Activated T-helper 2 cell treated with anti-CD3 and anti-CD28 coated beads, Interferon-gamma antibody, Interleukin-2, Interleukin-4, amounts not matched to agents 10 μg/mL and 5 μg/mL and 100 μg/mL, durations not matched to agents 14 hours and 24 hours and 36 hours (primary cell): ENCODE measurements at places on chromosomes 1 and 21. TPM values are rescaled to one million over a fixed set of nuclear protein-coding genes. Genes with fewer than 3 reads are reported as not detected.

- H3K4me3 ChIP-seq: no peak overlapping the region
- no peaks in the 10 kb centered on the region for H3K27me3 ChIP-seq
These were observed 51.1 kb downstream of the SKI start for GRCh38 chr1:2279210-2279639.

The SLC2A5 gene
- total RNA-seq: not detected in 2 replicates

The MMEL1 gene
- 0.73 and 1.2 TPM in 2 replicates for total RNA-seq

GRCh38 chr1:190429932-190430331, 47.7 kb downstream of the BRINP3 start:
- DNase-seq: no peak
- no peak overlapping the region for H3K4me3 ChIP-seq
- no peaks in the 10 kb centered on the region for H3K27me3 ChIP-seq
- no peak overlapping the region for H3K27ac ChIP-seq
- H3K36me3 ChIP-seq: no peaks in the 10 kb centered on the region

DNA sequence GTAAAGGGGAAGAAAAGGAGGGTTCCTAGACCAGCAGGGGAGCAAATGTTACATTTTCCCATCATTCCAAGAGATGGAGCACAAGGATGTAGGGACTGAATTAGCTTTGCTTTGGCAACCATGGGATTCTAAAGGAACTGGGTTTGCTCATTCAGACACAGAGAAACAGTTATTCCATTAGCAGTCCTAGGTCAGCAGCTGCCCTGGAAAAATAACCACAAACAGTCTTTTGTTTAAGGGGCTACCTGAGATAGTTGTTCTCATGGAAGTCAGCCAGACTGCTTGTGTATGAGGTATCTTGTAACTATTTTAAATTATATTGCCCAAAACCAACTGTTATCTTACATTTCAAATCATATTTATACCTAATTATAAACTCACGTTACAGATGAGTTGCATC, 58.4 kb upstream of the VCAM1 start:
- H3K4me1 ChIP-seq: no peaks in the 10 kb centered on the region
- no peak overlapping the region for H3K27ac ChIP-seq
- H3K36me3 ChIP-seq: no peaks in the 10 kb centered on the region
- H3K27me3 ChIP-seq: peaks cover 1% of the 10 kb centered on the region

DNA sequence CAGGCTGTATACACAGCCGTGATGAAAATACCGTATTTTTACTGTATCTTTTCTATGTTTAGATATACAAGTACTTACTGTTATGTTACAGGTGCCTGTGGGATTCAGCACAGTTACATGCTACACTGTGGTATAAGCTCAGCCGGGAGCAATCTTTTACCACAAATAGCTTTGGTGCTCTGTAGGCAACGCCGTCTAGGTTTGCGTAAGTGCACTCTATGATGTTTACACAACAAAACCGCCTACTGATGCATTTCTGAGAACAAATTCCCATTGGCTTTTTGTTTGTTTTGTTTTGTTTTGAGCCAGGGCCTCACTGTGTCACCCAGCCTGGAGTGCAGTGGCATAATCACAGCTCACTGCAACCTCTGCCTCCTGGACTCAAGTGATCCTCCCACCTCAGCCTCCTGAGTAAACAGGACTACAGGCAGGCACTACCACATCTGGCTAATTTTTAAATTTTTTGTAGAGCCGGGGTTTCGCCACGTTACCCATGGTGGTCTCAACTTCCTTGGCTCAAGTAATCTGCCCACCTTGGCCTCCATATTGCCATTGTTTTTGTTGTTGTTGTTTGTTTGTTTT, 81.0 kb downstream of the SCCPDH start:
- no peaks in the 10 kb centered on the region for H3K27me3 ChIP-seq
- H3K27ac ChIP-seq: no peak overlapping the region
- H3K4me1 ChIP-seq: no peaks in the 10 kb centered on the region

GRCh38 chr21:44653656-44654575, 543 bp downstream of the KRTAP12-4 start:
- H3K36me3 ChIP-seq: peaks cover 29% of the 10 kb centered on the region
- peaks cover 32% of the 10 kb centered on the region for H3K4me1 ChIP-seq
- DNase-seq: no peak
- H3K27me3 ChIP-seq: no peaks in the 10 kb centered on the region

The AUNIP gene
- 9.5 and 10.9 TPM in 2 replicates for total RNA-seq

DNA sequence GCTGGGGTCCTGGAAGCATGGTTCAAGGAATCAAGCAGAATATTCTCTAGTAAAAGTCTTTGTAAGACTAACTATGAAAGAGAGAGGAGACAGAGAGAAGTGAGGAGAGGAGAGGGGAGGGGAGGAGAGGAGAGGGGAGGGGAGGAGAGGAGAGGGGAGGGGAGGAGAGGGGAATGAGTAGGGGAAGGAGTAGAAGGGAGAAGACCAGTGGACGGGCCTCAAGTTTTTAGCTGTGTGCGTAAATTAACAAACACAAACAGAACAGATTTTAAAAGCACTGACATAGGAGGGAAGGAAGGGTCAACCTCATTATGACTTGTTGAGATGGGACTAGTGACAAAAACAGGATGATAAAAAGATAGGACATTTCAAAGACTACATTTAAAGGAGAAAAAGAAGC, 62.8 kb downstream of the ST3GAL3 start:
- no peaks in the 10 kb centered on the region for H3K27me3 ChIP-seq
- no peak overlapping the region for H3K4me3 ChIP-seq
- peaks cover 2% of the 10 kb centered on the region for H3K4me1 ChIP-seq
- H3K27ac ChIP-seq: no peak overlapping the region
- no peak for DNase-seq

GRCh38 chr1:76640092-76640491, 227.2 kb upstream of the ST6GALNAC5 start:
- H3K27me3 ChIP-seq: no peaks in the 10 kb centered on the region
- H3K36me3 ChIP-seq: no peaks in the 10 kb centered on the region
- no peak overlapping the region for H3K4me3 ChIP-seq
- no peak for DNase-seq
- no peaks in the 10 kb centered on the region for H3K4me1 ChIP-seq
